WERI-Rb-1 (cell line): ENCODE measurements at places on chromosomes 2 and 18.

DNA sequence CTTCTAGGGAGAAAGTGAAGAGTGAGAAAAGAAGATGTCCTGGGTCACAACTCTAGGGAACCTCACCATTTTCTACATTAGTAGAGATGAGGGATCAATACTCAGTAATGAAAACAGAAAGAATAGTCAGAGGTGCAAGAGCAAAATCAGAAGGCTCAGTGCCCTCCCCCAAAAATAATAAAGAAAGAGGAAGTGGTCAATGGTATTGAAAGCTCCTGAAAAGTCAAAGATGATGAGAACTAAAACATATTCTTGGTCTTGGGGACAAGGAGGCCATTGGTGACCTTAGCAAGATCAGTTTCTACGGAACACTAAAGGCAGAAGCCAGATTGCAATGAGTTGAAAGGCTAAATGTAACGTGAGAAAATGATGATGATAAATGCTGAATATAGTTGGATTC is 24.5 kb upstream of the MYO1B start:
- DNase-seq = no peak

GRCh38 chr2:104790100-104790811 is 63.7 kb upstream of the POU3F3 start:
- no peak for DNase-seq

GRCh38 chr2:105294844-105295481 is 34.6 kb downstream of the TGFBRAP1 start:
- peak; percentile 70 for DNase-seq

DNA sequence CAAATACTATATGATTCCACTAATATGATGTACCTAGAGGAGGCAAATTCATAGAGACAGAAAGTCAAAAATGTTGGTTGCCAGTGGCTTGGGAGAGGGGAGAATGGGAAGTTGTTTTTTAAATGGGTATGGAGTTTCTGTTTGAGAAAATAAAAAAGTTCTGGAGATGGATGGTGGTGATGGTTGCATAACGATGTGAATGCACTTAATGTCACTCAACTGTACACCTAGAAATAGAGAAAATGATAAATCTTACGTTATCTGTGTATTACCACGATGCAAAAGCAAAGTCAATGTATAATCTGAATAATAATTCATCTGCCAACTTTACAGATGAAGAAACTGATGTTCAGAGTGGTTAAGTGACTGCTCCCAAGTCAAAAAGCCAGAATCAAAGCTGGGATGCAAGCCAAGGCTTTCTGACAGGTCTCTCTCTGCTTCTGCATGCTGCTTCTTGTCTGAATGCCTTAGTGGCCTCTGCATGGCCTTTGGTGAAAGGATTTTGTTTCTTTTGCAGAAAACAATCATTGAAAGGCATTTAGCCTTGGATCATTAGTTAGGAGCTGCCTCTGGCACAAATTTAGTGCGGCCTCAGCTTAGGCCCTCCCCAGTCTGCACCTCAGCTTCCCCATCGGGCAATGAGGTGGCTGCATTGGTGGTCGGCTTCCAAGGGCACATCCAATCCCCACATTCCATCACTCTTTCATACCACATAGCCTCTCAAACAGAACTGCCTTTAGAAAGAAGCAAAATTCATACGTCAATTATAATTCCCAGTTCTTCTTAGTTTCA is 46.5 kb upstream of the MYCN start:
- DNase-seq = no peak

DNA sequence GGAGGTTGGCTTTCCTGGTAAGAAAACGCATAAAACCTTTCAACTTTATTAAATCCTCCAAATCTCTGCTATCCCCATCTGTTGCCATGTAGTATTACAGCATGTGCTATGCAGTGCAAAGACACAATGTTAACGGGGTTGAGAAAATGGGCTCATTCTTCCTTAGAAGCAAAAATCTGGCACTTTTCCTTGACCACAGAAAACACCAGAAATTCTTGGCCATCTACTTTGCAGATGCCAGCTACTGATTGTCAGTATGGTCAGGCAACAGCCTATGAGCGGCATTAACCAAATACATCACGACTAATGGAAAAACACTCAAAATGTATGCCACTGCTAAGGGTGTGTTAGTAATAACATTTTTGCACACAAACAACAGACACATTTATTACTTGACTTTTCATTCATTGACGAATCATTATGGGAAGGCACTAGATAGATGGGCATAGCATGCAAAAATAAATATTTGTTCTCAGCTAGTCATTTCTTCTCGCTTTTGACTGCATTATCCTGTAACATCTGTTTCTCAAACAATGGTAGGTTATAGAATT is 65.2 kb upstream of the CRIM1 start:
- DNase-seq = peak; percentile 29

DNA sequence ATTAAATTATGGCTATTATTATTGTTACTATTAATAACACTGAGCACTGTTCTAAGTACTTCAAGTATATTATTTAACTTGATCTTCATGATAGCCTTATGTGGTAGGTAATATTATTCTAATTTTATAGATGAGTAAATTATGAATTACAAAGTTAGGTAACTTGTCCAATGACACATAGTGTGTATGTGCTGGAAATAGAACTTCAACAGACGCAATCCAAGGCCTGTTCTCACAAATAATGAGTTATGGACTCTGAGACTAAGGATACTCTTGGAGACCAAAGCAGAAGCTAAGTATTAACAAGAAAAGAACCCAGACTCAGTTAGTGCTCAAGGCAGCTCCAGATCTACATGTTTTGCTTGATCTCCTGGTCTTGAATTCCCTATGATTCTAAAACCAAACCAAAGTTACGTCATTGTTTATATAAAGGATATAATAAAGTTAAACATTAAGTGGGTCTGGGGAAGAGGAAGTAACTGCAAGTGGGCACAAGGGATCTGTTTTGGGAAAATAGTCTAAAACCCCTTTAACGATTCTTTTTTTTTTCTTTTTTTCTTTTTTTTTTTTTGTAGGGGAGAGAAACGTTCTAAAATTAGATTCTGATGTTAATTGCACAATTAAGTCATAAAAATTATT is 211.3 kb downstream of the ERBB4 start:
- no peak for DNase-seq

DNA sequence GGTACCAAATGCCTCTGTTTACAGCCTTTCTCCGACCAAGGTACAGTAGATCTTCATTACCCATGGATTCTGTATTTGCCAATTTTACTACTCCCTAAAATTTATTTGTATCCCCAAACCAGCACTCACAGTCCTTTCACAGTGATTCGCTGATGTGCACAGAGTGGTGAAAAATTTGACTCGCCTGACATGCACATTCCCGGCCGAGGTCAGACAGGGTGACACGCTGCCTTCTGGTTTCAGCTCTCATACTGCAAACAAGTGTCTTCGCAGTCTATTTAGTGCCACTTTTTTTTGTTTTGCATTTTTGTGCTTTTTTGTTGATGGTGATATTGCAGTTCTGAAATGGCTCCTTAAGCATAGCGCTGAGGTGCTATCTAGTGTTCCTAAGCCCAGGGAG is 71.0 kb downstream of the MAPK4 start:
- no peak for DNase-seq

GRCh38 chr2:84481702-84482101 is 22.6 kb upstream of the SUCLG1 start:
- no peak for DNase-seq

- DNase-seq = no peak
Observed at GRCh38 chr2:86512034-86512433, 51.2 kb downstream of the CHMP3 start.

- DNase-seq = no peak
Observed at GRCh38 chr2:86631846-86632485, 8.3 kb upstream of the RNF103 start.

GRCh38 chr2:36178384-36178783 is 177.2 kb upstream of the CRIM1 start:
- DNase-seq = no peak

- DNase-seq = peak; percentile 58
Observed at GRCh38 chr2:231671270-231672050, 36.9 kb upstream of the PTMA start.

DNA sequence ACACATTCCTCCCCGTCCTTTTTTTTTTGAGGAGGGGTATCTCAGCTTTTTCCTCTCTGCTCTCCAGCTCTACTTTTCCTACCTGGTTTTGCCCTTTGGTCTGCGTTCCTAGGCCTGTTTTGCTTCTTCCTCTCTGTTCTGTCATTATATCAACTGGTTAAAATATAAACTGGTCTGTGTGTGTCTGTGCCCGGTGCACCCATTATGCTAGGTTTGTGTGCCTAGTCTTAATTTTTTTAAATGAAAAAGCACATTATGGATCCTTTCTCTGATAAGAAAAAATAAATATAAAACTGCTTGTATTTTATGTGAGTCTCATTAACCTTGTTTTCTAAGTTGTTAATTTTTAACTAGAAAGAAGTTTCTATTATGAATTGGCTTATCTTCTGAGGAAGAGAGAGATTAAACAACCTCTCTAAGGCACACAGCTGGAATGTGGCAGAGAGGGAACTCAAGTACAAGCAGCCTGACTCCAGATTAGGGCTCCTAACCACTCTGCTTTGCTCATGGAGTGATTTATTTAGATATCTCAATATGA is 17.4 kb downstream of the SLC38A11 start:
- no peak for DNase-seq
